Erythroblast (primary cell): ENCODE measurements at places on chromosomes 7 and 10.
A peak's percentile ranks its signal among the peaks of the same experiment; 100 is the strongest.

- no peak for DNase-seq
Observed at GRCh38 chr7:27163288-27164044, 1.9 kb downstream of the HOXA9 start.

GRCh38 chr7:45112648-45113047, 1.2 kb upstream of the TBRG4 start:
- DNase-seq = no peak

DNA sequence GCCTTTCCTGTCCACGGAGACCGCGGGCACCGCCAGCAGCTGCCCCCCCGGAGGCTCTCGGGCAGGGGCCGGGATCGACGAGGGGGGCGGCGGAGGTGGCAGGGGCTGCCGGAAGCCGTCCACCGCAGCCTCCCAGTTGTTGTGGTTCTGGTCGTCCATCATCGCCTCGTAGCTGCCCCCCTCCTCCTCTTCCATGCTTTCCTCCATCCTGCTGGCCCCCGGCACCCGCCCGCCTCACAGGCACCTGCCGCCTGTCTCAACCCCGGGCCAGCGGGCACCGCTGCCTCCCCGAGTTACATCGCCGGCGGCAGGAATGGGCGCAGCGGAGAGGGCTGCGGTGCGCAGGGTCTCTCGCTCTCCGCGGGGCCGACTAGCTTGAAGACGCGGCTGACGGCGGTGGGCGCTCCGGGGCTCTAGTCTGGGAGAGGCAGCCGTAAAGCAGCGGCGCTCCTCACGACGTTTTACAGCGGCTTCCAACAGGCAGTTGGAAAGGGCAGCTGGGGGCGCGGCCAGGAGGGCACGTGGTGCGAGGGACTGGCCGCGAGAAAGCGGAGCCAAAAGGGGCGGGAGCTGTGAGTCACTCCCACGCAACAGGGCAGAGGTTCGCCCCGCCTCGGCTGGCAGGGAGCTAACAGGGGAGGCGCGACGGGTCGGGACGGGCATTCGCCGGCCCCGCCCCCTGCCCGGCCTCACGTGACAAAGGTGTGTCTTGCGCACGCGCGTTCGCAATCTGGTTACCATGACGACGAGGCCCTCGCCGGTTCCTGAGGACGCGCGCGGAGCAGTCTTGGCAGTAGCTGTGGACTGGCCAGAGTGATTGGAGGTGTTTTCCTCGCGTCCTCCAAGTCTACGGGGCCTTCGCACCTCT, at the start of gene CACUL1:
CACUL1 (minus strand) TSS at position 415 of the 868 bp plus-strand sequence; CDS start at position 207, 208 bp downstream.
- DNase-seq = peak; percentile 100

GRCh38 chr7:289209-289755, 688 bp upstream of the FOXL3 start:
- no peak for DNase-seq

- no peak for DNase-seq
Observed at GRCh38 chr10:33229252-33229948, 105.1 kb downstream of the NRP1 start.

GRCh38 chr7:114879554-114879953, 42.3 kb upstream of the MDFIC start:
- DNase-seq = no peak

DNA sequence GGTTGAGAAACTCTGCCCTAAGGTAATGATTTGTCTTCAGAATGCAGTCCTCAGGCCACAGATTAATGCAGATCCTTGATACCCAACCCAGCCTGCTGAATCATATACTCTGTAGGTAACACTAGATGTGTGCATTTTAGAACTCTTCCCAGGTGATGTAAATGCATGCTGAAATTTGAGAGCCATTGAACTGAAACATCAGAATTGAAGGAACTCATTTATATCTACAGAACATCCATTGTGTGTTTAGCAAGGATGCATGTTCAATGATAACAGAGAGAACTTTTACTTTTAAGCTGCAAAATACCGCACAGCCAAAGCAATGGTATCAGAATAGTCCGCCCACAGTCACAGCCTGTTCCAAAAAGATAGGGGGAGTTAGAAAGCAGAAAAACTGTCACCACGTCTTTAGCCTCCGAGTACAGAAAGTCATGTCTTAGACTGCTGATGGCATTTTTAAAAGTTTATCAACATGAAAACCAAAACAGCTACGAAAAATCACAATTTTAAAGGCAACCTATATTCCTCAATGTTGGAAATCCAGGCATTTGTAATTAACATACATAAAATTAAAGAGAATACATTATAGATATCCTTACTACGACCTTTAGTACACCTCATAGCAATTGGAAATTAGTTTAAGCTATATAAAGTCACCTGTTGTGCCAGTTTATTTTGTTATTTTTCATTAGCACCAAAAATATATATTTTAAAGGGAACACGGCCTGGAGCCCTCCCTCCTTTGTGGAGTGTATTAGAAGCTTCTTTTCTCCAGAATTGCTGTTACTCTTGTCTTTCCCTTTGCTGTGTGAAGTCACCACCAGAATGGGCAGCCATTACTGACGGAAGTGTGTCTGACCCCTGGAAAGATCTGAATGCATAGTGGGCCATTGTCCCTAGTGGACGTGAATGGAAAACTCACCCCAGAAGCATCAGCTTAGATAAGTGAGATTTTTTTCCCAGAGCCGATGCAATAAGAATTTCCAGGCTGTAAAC, 65.8 kb upstream of the PRKAR2B start:
- DNase-seq = peak; percentile 94

DNA sequence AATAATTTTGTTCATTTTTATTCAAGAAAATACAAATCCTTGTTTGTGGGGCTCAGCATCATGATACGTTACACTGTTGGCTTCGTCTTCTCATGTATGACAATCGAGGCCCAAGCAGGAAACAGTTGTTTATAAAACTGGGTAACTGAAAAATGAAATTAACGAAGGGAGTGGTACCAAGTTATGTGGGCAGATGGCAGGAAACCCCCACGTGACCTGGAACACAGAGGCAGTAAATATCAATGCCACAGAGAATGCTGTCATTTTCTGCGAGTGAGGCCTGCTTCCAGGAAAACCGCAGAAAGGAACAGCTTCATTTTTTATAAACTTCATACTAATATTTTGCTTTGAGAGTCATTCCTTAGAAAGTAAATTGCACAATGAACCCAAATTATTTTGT, 201.0 kb upstream of the ADARB2 start:
- no peak for DNase-seq

DNA sequence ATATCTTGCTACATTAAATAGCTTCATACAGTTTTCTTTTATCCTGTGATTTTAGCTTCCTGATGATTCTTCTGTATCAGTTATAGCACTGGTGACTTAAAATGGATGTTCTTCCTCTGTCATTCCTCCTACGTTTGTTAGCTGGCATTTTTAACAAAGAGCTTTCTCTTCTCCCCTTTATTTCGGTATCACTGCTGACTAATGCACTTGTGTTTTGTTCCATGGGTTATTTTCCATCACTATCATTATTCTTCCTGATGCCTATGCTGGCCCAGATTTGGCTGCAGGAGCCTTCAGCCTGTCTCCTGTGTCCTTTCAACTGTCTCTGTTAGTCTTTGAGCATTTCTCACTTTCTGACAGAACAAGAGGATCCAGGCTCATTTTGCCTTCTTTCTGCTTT, 13.1 kb downstream of the BMS1 start:
- no peak for DNase-seq

- DNase-seq = no peak
Observed at GRCh38 chr7:112575864-112576263, 95.1 kb downstream of the LSMEM1 start.

GRCh38 chr7:151310578-151310977, 31.0 kb upstream of the NUB1 start:
- DNase-seq = peak; percentile 22

- DNase-seq = peak; percentile 24
Observed at GRCh38 chr10:88389456-88389855, 193.7 kb downstream of the RNLS start.

GRCh38 chr10:20632696-20633095, 264.4 kb downstream of the NEBL start:
- DNase-seq = no peak

GRCh38 chr10:71572962-71573361, 146.6 kb downstream of the C10orf105 start:
- no peak for DNase-seq

DNA sequence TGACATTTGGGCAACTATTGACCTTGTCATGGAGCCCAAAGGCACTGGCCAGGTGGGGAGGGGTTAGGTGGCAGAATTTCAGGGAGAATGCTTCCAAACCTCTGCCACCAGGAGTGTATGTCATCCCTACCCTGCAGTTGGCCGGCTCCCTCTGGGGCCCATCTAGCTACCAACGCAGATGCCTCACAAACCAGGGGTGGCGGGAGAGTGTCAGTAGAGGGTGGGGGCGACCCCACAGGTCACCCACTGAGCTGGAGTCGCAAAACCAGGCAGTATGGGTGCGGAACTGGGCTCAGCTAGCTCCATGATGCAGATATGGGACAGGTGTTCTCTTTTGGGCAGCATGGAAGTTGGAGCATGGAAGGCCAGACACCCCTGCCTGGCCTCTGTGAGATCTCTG, 51.4 kb downstream of the FAM241B start:
- DNase-seq = no peak

- no peak for DNase-seq
Observed at GRCh38 chr10:86287110-86287793, 79.3 kb downstream of the GRID1 start.

- DNase-seq = no peak
Observed at GRCh38 chr10:30046476-30046875, 12.9 kb downstream of the JCAD start.

DNA sequence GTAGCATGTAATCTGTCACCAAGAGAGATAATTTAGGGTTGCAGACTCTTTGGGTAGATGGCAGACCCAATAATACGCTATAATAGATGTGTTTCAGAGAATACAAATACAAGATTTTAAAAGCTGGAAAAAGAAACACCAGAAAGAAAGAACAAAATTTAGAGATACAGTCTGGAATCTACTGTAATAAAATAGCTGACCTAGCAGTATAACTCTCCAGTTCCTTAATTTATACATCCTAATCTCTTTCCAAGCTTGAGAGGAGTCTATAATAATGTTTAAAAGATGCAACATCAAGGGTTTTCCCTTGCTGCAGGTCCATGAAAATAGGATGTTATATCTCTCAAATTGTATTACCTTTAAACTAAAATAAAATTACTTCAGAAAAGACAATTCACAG, 27.2 kb upstream of the GPR22 start:
- no peak for DNase-seq
